ENCODE measurements at places on chromosomes 2 and 18.

DNA sequence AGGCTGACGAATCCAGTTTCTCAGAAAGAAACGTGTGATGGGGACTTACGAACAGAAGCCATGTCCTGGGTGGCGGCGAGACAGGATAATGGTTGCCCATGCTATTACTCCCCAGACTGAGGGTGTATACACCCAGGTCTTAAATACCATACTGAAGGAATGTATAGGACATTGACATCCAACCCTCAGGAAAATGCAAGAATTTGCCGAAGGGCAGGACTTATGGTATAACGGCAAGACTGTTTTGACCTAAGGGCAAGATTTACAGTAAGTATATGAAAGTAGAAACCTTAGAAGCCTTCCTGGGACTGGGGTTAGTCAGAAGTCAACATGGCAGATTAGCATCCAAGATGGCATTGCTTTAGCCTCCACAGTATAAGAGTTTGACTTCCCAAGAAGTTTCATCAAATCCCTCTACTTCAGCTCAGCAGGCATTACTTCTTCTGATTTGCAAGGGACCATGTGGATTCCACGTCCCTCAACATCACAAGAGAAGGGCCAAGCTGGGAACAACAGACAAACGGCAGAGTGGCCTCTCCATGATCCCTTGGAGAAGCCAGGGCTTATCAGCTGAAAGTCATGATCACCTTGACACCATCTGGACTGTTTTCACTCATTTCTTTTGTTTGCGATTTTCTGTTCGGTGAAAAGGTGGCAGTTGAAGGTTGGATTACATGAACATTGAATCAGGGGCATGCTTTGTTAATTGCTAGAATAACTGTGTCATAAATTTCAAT is 21.1 kb downstream of the ST3GAL5 start:
- no peak for DNase-seq

DNA sequence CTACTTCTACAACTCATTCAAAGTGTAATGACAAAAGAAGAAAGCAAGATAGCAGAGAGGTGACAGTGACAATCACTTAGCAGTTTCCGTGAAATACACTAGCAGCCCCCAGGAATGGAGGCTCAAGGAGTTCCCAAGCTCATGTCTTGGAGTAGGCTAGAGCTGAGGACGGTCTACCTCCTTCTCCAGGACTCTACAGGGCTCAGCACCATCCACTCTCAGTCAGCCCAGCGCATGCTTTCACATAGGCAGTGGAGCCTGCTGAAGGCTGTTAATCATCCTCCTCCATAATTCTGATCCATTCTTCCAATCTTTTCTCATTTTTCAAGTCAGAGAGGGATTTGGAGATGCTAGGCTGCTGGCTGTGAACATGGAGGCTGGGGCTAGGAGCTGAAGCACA is 85.6 kb downstream of the MYT1L start:
- no peak for DNase-seq

DNA sequence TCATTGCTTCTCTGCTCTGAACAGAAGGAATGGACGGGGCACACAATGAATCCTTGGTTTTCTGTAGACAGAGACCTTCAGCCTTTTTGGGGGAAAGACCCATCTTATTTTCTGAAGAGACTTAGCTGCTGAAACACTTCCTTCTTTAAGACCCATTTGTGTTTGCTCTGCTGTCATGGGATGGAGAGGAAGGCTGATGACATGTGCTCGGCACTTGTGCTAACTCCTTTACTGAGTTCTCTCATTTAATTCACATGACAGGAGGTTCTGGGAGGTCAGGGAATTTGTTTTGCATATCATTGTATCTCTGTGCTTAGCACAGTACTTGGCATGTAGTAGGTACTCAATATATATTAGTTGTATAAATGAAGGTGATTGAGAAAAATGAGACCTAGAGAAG is 39.0 kb downstream of the OXER1 start:
- no peak for DNase-seq

DNA sequence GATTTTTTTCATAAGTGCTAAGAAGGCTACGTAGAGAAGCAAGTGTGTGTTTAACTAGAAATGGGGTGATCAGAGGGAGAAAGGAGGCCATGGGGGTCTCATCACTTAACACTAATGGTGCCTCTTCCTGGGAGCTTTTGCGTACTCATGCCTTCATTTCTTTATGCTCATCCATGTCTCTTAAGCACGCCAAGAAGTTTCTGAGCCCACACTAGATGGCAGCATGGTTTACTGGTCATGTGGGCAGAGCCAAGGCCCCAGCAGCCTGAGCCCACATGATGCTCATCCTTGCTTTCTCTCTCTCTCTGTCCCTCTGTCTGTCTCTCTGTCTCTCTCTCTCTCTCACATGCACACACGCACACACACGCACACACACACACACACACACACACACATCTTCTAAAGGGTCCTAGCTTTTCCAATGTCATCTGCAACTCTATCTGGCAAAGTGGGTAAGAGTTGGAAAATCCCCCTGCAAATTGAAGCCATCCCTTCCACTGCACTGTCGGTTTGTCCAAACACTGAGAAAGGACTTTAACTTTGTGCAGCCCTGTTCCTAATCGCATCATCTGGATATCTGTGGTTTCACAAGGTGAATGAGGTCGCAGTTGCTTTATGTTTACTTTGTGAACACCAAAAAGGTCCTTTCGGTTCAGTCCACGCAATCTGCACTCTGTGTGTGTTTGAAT is 137.1 kb upstream of the CCDC68 start:
- DNase-seq: peak; percentile 32

GRCh38 chr2:233423552-233423860 is 69.2 kb downstream of the DGKD start:
- DNase-seq: no peak

- no peak for DNase-seq
These were observed 361.2 kb upstream of the HNRNPA3 start for GRCh38 chr2:176851200-176851888.

- DNase-seq: peak; percentile 50
These were observed at the start of gene AKAIN1 for GRCh38 chr18:5197032-5197434. TSS of gene AKAIN1 (minus strand) at chr18:5197257. CDS start at chr18:5197053, 204 bp downstream.

DNA sequence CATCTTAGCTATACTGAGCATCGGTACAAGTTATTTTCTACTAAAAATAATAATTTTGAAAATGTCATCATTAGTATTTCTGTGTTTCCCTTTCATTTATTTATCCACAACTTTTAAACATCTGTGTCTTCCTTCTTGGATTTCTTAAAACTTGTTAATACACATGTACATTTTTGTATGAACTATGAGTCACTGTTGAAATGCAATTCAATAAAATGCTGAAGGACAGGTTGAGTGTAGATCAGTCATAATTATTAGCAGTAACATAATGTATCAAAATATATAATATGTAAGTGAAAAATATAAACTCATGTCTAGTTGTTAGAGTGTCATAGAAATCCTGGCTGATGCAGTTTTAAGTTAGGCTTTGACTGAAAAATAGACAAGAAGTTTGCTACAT is 115.9 kb downstream of the MEIS1 start:
- DNase-seq: no peak

DNA sequence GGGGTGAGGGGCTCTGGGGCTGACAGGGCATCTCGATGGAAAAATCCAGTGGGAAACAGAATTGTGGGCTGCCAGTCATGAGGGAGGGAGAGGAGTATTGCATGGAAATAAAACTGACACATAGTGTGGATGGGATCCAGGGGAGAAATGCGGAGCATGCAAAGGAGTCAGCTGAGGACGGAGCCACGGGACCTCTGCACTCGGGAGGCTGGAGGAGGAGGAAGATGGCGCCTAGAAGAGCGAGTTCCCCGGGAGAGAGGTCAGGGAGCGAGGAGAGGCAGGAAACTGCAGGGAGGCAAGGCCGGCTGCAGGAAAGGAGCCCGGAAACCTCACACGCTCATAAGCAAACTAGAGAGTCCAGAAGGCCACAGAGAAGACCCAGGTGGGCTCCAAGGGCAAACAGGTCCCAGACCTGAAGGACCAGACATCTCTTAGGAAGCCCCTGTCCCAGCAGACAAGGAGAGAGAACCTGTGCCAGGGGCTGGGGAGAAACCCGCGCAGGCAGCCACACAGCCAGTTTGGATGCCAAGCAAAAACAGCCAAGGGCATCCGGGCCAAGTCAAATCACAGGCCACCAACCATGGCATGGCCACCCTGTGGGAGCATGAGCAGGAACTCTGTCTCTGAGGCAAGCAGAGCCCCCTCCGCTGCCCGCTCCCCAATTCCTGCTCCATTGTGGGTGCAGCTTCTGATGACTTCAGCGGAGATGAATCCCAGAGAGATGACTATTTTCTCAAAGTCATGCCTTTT is 218.8 kb upstream of the ID2 start:
- DNase-seq: no peak

DNA sequence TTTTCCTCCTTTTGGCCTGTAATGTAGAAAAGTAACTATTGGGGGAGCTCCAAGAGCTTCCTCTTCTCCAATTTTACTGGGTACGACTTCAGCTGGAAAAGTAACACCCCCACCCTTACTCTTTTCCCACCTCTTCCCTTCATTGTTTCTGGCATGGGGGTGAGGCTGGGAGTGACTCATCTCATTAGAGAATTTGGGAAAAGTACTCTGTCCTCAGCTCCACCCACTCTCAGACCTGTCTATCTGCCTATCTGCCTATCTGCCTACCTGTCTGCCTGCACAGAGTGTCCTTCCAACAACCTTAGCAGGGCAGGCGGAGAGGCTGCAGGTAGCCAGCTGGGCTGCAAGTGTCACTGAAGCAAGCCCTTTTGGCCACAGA is 93.6 kb downstream of the EPHA4 start:
- DNase-seq: no peak

DNA sequence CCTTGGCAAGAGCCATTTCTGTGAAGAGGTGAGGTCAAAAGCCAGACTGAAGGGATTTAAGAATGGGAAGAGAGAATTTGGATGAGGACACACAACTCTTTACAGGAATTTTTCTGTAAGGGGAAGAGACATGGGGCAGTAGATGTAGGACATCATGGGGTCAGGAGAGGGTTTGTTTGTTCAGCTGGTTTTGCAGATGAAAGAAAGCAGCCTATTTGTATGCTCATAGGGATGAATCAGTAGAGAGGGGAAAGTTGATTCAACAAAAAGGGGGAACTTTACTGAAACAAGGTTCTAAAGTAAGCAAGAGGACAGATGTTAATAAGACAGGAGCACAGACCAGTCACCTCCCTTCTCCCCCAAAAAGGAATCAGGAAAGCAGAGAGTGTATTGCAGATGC is 11.2 kb downstream of the SCG2 start:
- DNase-seq: no peak
